ENCODE measurements at places on chromosomes 13 and 19.

- DNase-seq = no peak
These were observed 45.3 kb downstream of the LRCH1 start for GRCh38 chr13:46598140-46598819.

DNA sequence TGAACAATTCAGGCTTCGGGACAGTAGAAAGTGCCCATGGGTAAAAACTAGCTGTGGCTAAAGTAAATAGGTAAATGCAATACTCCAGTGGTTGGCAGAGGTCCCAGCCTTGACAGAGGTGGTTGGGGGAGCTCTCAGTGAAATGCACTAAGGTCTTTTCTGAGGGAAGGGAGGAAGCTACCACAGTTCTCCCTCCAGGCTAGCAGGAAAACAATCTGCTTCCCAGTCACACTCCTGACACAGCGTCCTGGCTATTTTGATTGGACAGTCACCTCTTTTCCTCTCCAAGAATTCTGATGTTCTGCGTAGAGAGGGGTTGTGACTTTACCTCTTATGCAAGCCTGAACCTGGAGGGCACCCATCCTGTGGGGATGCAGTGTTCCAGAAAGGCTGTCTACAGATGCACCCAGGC, 128.7 kb downstream of the CYSLTR2 start:
- DNase-seq = no peak

DNA sequence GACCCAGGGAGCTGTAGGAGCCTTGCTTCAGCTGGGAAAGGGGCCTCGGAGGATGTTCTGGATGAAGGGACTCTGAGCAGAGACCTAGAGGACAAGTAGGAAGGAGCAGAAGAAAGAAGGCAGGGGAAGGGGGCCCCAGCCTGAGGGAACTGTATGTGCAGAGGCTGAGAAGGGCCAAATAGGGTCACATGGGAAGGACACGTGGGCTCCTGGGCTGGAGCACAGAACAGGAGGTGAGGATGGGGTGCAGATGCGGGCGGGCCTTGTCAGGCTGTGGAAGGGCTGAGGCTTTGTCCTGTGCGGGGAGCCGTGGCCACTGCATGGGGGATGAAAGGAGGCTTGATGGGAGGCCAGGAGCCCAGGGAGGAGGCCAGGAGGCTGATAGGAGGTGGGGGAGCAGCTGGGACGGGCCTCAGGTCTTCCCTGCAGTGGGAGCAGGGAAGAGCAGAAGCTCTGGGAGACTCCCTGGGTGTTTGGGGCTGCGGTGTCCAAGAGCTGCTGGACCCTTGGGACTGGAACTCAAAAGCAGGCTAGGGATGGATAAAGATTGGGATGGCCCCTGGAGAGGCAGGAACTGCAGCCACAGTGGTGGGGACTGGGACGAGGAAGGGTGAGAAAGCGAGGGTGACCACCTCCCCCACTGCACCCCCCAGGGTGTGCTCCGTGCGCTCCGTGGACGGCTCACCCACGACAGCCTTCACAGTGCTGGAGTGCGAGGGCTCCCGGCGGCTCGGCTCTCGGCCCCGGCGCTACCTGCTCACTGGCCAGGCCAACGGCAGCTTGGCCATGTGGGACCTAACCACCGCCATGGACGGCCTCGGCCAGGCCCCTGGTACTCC, 11.4 kb upstream of the LTBP4 start:
- no peak for DNase-seq

DNA sequence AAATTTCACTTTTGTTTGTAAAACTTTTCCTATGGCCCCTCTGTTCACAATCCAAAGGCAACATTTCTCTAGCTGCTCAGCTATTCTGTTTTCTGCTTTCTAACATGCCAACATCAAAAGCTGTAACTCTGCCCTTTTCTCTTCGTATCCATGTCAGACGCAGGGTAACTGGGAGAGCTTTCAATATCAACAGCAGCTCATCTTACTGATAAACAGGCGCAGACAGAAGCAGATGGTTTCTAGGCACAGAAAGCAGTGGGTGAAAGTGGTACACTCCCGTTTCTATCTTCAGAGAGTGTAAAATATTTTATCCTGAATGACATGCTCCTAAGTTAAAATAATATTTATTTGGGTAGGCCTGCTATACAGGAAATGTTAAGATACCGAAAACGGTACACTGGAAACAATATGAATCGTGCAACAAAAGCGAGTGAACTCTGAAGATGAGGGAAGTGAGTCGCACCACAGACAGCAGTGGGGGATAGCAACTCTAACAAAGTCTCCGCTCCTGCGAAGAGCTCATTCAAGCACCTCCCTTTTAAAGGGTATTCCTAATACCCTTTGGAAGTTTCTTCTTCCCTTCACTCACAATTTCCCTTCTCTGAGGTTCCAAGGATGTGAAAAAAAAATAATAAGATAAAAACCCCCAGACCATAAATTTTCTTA, 798.3 kb downstream of the GPC5 start:
- no peak for DNase-seq

GRCh38 chr13:114164053-114164452, 15.0 kb upstream of the CFAP97D2 start:
- DNase-seq = no peak

All from putamen (tissue), 1 donor.